HepG2 (cell line): ENCODE measurements at places on chromosomes 6 and 20.
A peak's percentile ranks its signal among the peaks of the same experiment; 100 is the strongest.

DNA sequence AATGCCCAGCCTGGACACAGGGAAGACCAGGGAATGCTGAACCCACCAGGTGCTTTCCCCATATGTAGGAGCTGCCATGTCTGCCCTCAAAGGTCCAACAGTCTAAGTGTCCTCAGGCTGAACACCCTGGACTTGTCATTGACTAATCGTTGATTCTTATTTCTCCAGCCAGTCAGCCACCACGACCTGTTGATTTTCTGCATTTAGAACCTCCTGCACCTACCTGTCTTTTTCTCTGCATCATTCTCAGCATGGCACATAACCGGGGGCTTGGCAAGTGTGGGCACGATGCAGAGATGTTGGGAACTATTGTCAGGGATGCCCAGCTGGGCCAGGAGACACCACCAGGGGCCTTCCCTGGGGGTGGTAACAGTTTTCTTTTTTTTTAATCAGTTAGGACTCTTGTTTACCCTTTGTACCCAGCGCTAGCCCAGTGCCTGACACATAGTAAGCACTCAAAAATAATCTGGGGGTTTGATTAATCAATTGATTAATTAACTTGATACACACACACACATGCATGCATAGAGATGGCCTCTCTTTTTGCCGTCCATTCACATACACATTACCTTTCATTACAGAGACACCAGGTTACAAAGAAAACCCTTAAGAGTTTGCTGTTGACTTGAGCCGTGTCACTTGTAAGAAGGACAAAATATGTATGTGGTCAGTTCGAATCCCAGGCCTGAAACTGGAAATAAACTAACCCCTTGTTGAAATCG lies 29.0 kb upstream of the SCUBE3 start:
- no peak for DNase-seq

GRCh38 chr20:17502105-17502504 lies 29.1 kb downstream of the BFSP1 start:
- DNase-seq: no peak

GRCh38 chr20:19582782-19583181 lies 175.3 kb upstream of the RIN2 start:
- DNase-seq: no peak

DNA sequence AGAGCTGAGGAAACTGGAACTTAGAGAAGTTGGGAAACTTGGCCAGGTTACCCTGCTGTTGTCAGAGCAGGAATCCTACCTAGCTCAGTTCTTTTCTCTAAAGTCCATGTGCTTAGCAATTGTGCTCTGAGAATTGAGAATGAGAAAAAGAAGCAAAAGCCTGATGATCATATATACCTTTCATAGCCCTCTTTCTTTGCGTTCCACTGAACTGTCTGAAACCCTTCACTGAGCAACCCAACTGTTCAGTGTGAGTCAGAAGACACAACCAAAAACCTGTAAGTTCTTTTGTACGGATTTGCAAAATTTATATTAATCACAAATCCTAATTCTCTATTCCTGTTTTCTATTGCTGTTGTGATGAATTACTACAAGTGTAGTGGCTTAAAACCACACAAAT lies 80.6 kb downstream of the PHF3 start:
- DNase-seq: no peak

GRCh38 chr6:127832381-127832780 lies 68.5 kb downstream of the THEMIS start:
- no peak for DNase-seq

DNA sequence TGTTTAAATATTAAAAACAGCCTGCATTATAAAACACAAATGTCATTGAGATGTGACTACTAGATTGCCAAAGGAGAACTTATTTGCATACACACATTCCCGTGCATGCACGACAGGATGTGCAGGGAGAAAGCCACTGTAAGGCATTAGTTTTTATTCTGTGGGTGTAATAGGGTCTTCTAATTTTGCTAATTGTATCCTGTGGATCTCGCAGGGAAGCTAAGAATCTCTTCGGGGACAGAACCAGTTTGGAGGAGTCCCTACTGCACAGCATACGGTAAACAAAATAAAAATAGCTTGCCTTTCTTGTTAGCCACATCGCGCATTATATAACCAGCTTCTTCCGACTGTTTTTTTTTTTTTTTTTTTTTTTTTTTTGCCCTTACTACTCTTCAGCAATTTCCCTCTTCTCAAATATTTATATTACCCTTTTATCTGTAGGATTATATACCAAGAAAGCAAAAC lies 2.0 kb downstream of the ATXN1 start:
- DNase-seq: no peak

DNA sequence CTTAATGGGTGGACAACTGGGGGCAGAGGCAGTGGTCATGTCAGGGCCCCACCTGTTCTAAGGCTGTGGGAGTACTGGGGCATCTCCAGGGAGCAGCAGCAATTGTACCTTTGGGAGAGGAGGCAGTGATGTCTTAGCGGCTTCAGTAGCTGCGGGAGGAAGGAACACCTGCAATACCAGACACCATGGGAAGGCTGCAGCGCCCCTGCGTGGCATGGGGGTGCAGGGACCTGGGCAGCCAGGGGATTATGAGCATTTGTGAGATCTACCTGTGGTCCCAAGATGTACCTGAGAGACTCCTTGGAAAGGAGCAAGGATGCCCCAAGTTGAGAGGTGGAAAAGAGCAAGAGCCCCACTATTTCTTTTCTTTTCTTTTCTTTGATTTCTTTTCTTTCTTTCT lies 112.1 kb upstream of the GPR6 start:
- DNase-seq: no peak

GRCh38 chr6:97632341-97632740 lies 349.3 kb upstream of the MMS22L start:
- DNase-seq: no peak

GRCh38 chr20:43191143-43191542 lies 1.4 kb upstream of the PTPRT start:
- no peak for DNase-seq

GRCh38 chr20:63518351-63518861 lies 2.2 kb upstream of the PPDPF start:
- DNase-seq: no peak

DNA sequence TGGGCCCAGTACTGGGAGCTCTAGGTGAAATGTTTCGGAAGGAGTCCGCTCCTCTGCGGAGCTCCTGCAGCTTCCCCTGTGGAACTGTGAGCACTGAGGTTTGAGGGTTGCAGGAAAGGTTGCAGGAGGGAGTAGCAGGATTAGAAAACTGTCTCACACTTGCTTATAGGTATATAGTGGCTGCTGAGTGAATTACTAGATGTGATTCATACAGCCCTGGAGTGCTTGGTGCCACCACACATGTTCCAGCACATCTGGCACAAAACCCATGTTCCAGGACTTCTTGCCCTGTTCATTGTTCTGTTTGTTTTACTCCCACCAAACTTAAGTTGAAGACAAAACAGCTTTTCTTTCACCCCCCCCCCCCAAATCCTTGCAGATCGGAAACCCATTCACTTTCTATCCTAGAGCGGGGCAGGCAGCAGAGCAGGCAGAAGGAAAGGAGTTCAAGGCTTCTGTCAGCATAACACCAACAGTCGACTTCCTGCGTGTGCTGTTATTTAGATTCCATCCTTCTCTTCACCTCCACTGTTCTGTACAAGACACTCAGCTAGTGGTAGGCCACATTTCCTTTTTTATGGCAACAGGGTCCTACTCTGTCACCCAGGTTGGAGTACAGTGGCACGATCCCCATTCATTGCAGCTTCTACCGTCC lies 669 bp upstream of the PEX6 start:
- DNase-seq: no peak

DNA sequence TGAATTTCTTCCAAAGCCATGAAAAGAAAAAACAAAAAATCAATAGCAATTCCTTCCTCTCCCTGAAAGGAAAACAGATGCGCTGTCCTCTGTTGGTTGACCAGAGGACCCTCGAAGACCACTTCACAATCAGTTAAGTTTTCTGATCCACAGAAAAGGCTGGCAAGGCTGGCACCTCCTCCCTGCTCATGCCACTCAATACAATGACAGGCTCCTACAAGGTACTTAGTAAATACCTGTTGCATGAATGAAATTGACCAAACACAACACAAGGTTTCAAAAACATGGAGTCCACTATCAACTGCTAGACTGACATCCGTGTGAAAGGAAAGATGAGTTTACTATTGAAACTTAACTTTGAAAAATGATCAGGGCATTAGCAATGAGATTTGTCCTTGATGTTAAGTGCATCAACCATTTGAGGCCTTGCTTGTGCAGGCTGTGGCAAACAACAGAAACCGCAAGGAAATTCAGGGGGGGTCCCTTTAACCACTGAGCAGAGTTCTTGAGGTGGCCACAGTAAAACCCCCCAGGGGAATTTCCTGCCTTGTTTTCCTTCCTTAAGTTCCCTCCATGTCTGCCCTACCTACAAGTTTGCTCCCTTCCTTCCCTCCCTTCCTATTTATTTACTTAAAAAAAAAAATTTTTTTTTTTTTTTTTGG lies 27.9 kb upstream of the RTF2 start:
- no peak for DNase-seq

- DNase-seq: no peak
Measured at GRCh38 chr6:122042960-122043735, 356.3 kb upstream of the HSF2 start.

- peak; percentile 100 for DNase-seq
Measured at GRCh38 chr6:13407709-13408695, 79.4 kb downstream of the GFOD1 start.

DNA sequence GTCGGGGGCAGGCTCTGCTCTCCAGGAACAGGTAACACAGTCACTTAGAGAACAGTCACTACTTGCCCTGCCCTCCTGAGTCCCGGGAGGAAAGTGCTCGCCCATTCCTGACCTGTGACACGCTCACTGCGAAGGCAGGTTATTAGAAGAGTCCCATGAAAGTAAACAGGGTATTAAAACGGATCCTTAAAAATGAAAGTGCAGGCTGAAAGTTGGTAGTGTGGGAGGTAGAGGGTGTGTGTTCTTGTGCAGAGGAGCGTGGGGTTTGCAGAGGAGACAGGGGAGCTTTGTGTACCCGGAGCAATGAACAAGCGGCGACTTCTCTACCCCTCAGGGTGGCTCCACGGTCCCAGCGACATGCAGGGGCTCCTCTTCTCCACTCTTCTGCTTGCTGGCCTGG lies at the start of gene CCN6:
TSS of gene CCN6 (plus strand) at position 104 of the 400 bp plus-strand sequence. CDS start at position 358, 254 bp downstream.
- no peak for DNase-seq

GRCh38 chr6:169985121-169986015 lies 233.9 kb downstream of the ERMARD start:
- no peak for DNase-seq

DNA sequence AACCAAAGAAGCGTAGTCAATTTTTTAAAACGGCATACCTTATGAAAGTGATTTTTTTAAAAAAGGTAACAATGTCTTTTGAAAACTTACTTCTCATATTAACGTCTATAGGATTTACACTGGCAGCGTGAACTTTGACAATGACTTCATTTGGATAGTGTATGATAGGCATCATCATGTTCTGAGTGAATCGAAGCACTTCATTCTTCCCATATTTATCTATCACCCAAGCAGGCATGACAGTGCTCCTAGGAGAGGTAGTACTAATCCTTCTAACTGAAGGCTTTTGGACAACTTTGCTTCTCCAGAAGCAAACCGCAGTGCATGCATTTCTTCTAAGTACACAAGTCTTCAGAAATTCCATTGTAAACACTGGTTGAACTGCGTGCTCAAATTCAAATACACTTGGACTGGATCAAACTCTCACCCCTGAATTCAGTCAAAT lies 618 bp downstream of the RTN4IP1 start:
- peak; percentile 15 for DNase-seq

- no peak for DNase-seq
Measured at GRCh38 chr6:33709605-33710295, 1.8 kb downstream of the UQCC2 start.

GRCh38 chr20:24984961-24985640 lies 7.5 kb downstream of the APMAP start:
- no peak for DNase-seq

GRCh38 chr6:166655713-166656229 lies 28.7 kb upstream of the RPS6KA2 start:
- DNase-seq: no peak

DNA sequence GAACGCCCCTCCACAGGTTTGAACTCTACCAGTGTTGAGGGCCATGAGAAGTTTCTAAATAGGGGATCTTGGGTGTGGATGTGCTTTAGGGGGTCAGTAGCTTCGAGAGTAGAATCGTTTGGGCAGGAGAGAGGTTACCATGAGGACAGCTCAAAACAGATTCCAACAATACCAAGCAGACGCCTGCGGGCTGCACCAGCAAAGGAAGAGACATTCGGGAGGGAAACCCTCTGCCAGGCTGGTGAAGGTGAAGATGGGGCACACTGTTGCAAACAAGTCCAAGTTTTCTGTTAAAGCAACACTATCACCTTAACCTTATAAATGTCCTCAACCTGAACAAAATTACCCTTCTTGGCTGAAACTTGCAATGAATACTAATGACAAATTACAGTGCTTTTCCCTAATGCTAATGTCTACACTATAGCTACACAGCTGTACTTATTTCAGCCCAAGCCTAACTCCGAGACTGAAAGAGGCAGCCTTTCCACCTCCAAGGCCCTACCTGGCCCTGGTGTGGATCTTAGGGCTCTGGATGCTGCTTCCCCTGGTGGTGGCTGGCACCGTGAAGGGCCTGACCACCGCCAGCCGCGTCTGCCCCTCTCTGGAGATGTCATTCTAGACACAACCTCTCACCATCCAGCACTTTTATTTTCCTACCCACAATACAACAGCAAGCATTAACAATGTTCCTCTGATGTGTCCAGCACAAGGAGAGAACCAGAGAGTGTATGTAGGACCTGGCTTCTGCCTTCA lies 80.1 kb downstream of the DLL1 start:
- DNase-seq: no peak

DNA sequence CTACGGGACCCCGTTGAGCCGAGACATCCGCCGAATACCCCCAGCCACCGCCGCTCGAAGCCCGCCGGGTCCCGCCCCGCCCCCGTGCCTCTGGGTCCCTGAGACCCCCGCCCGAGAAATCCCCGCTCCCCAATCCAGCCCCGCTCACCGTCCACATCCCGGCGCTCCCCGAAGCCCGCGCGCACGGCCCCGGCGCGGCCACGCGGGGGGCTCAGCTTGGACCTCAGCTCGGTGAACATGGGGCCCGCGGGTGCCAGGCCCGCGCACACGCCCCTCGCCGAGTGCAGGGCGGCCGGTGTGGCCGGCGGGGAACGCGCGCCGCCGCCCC lies 249 bp downstream of the SAMD10 start:
- no peak for DNase-seq

DNA sequence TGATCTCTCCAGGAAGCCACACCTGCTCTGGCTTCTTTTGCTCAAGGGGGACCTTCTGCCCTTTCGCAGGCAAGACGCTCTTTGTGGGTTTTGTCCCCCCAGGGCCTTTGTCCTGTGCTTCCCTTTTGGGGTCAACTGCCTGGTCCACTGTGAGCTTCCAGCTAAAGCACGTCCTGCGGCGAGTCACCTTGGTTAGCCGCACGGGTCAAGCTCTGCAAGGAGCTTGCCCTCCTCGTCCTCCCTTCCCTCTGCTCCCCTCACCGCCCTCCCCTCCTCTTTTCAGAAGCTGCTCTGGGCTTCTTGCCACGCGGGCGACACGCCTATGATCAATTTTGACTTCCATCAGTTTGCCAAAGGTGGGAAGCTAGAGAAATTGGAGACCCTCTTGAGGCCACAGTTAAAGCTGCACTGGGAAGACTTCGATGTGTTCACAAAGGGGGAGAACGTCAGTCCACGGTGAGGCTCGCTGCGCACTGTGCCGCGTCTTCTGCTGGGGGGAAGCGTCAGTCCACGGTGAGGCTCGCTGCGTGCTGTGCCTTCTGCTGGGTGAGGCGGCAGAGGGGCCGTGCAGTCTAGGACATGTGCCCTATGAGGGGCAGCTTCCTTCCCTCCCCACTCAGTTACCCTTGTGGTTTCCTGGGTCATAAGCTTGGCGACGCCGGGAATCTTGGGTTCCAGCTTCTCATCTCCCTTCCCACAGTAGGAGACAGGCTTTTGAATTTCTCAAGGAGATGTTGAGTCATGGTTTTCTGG lies 80.2 kb downstream of the SYNJ2 start:
- DNase-seq: no peak
